ENCODE measurements at places on chromosomes 12 and 14.

DNA sequence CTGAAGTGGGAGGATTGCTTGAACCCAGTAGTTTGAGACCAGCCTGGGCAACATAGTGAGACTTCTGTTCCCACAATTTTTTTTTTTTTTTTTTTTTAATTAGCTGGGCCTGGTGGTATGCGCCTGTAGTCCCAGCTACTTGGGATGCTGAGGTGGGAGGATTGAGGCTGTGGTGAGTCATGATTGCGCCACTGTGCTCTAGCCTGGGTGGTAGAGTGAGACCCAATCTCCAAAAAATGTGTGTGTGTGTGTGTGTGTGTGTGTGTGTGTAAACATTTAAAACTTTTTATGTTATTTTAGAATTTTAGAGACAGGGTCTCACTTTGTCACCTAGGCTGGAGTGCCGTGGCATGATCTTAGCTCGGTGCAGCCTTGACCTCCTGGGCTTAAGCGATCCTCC is 6.8 kb downstream of the PPP1R36 start:
- no peaks in the 10 kb centered on the region for H3K4me1 ChIP-seq
- H3K27me3 ChIP-seq: peaks cover 1% of the 10 kb centered on the region
- DNase-seq: no peak

DNA sequence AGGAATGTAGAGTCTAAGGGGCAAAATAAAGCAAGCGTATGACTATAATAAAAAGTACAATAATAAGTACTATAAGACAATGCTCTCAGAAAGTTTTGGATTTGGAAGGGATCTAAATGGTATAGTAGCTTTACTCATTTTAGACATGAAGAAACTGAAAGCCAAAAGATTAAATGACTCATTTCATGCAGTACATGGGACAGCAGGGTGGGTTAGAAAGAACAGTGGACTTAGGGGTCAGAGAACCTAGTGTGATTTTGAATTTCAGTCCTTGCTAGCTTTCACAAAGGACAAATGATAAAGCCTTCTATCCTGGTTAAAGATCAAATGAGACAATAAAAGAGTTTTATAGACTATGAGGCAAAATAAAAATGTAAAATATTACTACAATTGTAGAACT is 6.8 kb upstream of the LEMD3 start:
- no peaks in the 10 kb centered on the region for H3K4me1 ChIP-seq
- H3K4me3 ChIP-seq: no peak overlapping the region
- DNase-seq: no peak
- H3K36me3 ChIP-seq: no peaks in the 10 kb centered on the region

DNA sequence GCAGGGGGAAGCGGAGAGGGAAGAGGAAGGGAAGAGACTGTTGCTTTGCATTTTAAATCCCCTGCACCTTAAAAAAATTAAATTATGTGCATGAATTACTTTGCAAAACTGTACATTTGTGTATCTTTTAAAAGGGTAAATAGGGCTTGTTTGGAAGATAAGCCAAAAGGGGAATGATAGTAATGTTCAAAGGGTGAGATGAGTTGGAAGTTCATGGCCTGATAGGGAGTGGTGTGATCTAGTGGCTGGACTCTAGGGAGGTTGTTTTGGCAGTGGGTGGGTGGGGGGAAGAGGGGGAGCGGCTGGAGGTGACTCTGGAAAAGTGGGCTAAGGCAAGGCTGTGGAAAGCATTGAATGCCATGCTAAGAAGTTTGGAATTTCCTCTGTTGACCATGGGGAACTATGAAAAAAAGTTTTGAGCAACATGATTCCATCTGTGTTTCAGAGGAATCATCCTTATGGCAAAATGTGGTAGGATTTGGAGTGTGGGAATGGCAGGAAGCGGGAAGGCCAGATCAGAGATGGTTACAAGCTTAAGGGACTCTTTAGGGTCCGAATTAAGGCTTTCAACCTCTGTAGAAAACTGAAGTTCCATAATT is 25.5 kb upstream of the EMP1 start:
- no peak overlapping the region for H3K4me3 ChIP-seq
- no peak for DNase-seq
- H3K27me3 ChIP-seq: no peaks in the 10 kb centered on the region
- no peaks in the 10 kb centered on the region for H3K36me3 ChIP-seq
- no peak overlapping the region for H3K27ac ChIP-seq

- H3K4me3 ChIP-seq: no peak overlapping the region
- H3K4me1 ChIP-seq: no peaks in the 10 kb centered on the region
- H3K27ac ChIP-seq: no peak overlapping the region
- H3K27me3 ChIP-seq: no peaks in the 10 kb centered on the region
- no peaks in the 10 kb centered on the region for H3K36me3 ChIP-seq
Measured at GRCh38 chr12:33596061-33596460, 156.4 kb upstream of the SYT10 start.
